Naive thymus-derived CD8-positive, alpha-beta T cell (primary cell): ENCODE measurements at places on chromosomes 1 and 21.

DNA sequence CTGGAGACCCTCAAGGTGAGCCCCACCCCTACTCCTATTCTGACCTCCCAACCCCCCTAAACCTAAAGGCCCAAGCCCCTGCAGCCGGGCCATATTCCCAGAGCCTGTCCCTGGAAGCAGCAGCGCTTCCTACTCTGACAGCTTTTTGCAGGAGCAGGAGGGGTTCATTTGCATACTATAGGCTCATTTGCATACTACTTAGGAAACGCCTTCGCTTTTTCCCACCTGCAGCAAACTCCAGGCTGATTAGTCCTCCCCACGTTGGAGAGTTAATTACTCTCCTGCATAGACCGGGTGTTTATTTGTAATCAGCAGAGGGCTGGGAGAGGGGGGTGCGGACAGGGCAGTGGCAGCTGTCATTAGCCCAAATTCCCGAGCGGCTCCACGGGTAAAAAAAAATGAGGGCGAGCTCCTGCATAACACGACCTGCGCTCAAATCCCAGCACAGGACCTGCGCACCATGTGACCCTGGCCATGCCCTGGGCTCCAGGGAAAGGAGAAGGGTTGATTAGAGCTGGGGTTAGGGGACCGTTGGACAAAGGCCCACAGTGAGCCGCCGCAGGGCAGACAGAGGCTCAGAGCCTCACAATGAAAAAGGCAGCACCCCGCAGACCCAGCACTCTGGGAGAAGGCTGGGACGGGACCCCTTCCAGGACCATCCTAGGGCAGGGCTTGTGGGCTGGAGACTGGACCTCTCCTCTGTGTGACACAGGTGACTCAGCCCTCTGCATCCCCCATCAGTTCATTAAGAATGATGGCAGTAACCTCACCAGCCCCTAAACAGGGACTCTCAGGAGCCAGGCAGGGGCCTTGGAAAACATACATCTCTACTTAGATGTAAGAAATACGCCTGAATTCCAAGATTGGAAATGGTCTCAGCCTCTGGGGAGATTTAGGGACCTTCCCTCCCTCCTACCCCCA lies 9.9 kb upstream of the C1QA start:
- H3K27ac ChIP-seq = no peak overlapping the region
- no peak overlapping the region for H3K4me3 ChIP-seq
- no peaks in the 10 kb centered on the region for H3K4me1 ChIP-seq
- no peak for DNase-seq

DNA sequence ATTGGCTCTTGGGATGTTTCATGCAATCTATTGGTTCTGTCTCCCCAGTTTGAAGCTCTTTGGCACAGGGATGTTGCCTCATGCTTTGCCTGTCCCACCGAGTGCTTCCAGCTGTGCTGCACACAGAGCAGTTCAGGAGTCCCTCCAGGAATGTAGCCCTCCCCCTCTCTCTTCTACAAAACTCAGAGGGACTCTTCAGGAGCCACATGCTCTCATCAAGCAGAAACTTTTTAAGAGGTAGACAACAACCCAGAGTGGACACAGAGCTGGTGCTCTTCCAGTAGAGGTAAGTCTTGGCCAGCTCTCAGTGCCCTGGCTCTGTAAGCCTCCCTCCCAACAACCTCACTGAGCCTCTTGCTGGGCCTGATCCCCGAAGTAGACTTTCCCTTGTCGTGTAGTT lies 11.6 kb upstream of the ZNF697 start:
- H3K27me3 ChIP-seq = peaks cover 33% of the 10 kb centered on the region
- no peak overlapping the region for H3K27ac ChIP-seq
- no peak for DNase-seq
- no peaks in the 10 kb centered on the region for H3K4me1 ChIP-seq

- peaks cover 4% of the 10 kb centered on the region for H3K36me3 ChIP-seq
- H3K27ac ChIP-seq = no peak overlapping the region
- H3K4me3 ChIP-seq = no peak overlapping the region
- H3K27me3 ChIP-seq = peaks cover 5% of the 10 kb centered on the region
Measured at GRCh38 chr1:234288946-234289345, 84.3 kb upstream of the COA6 start.

DNA sequence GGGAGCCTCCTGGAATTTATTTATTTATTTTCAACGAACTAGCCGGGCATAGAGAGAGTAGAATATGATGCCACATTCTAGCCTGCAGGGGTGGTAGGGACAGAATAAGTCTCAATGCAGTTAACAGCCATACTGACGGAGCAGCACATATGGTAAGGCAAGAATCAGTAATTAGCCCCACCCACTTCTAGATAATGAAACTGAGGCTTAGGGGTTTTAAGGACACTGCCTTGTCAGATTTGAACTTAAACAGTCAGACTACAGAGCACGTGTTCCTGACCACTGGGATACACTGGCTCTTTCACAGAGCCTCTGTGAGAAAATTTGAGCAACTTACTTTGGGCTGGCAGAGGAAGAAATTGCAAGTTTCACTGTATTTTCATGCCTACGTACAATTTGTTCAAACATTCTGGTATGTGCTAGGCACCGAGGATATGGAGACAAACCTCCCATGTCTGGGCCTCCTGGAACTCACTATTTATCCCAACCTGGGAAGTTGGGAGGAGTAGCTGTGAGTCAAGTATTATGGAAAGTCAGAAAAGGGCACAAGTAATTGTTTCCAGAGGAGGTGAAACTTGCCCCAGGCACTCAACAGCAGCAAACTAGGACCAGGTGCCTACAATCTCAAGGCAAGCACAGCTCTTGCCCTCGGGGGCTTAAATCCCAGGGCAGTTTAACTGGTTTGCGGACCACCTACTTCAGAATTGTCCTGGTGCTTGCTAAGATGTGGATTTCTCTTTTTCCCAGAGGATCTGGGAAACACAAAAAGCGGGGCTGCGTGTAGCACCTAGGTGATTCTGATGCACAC lies 1.6 kb upstream of the CLIC4 start:
- no peaks in the 10 kb centered on the region for H3K27me3 ChIP-seq
- no peak for DNase-seq
- peak overlapping the region; percentile 15 for H3K4me3 ChIP-seq

DNA sequence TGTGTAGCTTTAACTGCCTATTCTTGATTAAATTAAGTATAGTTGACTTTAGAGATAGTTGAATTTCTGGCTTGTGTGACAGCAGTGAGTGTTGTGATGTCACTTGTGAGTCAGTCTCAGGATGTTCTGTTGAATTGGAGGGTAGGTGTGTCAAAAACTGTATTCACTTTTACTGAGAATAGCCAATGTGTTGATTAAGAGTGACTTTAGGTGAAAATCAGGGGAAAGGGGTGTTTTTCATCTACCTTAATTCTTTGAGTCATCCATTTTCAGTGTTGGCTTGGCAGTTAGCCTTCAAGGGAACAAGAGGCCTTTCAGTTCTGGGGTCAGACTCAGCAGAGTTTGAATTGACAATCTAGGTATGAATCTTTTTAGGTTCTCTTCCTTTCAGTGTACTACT lies 75.9 kb downstream of the CDC14A start:
- H3K4me1 ChIP-seq = peaks cover 57% of the 10 kb centered on the region
- no peak overlapping the region for H3K4me3 ChIP-seq
- DNase-seq = no peak
- H3K27me3 ChIP-seq = no peaks in the 10 kb centered on the region
- peaks cover 43% of the 10 kb centered on the region for H3K36me3 ChIP-seq
- H3K27ac ChIP-seq = peak overlapping the region; percentile 72

DNA sequence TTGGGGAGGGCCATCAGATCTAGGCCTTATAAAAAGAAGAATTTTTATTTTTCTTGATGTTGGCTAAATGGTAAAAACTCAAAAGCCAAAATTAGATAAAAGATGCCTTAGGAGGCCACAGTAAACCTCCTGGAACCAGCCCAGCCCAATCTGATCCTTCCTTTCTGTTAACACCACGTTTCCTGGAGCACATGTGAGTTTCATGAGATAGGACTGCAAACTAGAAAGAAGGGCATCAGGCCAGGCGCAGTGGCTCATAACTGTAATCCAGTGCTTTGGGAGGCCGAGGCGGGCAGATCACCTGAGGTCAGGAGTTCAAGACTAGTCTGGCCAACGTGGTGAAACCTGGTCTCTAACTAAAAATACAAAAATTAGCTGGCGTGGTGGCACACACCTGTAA lies 6.7 kb downstream of the HSF2BP start:
- H3K27ac ChIP-seq = no peak overlapping the region
- DNase-seq = no peak
- H3K36me3 ChIP-seq = no peaks in the 10 kb centered on the region

DNA sequence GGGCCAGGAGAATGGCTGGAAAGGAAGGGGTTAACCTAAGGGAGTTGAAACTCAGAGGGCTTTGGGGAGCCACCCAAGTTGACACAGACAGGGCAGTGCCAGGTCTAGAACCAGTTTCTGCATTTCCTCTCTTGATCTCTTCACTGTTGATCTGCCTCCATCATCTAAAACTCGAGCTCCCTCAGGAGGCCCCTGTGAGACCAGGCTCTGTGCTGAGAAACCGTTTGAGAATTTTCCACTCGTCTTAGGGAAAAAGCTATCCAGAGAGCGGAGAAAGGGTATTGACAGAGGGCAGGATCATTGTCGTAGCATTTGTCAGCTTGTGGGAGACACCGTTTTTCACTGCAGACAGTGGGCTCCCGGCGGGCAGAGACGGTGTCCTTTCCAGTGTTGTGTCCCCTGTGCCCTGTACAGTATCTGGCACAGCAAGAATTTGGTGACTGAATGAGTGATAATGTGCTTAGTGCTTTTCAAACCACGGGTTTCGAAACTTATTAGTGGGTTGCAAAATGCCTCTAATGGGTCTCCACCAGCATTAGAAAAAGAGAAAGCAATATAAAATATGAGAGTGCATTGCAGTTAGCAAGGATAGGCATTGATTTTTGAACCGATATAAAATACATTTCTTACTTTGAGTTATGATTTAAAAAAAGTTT lies 31.1 kb downstream of the PROK1 start:
- peaks cover 4% of the 10 kb centered on the region for H3K4me1 ChIP-seq
- H3K36me3 ChIP-seq = no peaks in the 10 kb centered on the region
- H3K27ac ChIP-seq = no peak overlapping the region
- no peak overlapping the region for H3K4me3 ChIP-seq

DNA sequence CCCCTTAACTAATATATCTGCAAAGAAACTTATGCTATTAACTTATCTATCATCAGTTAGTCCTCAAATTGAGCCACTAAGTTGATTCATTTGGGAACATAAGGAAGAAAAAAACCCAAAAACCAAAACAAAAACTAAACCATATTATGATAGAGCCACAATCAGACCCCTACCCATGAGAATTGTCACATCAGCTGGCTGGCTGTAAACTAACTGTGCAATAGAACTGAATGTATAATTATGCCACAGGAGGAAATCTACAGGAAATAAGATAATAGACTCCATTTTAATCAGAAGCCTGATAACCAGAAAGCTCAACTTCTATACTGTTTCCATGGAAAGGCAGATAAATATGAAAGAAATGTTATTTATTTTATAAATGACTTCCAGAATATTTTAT lies 110.0 kb downstream of the RGL1 start:
- H3K4me3 ChIP-seq = no peak overlapping the region
- H3K27ac ChIP-seq = no peak overlapping the region
- peaks cover 32% of the 10 kb centered on the region for H3K4me1 ChIP-seq
- H3K36me3 ChIP-seq = no peaks in the 10 kb centered on the region
- DNase-seq = no peak

DNA sequence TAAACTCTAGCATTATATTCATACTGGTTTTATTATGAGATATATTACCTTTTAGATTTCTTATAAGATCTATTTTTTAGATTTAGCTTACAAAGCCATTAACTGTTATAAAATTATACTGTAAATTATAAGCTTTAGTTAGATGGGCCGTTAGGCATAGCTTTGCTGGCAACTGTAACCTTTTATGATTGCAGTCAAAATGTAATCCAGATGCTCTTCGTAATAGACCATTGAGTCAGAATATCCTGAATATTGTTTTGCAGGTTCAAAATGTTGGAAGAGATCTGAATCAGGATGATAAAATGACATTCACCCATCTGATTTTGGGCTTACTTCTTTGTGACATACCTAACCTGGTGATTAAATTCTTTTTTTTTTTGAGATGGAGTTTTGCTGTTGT lies 20.9 kb downstream of the ITSN1 start:
- DNase-seq = no peak
- no peaks in the 10 kb centered on the region for H3K27me3 ChIP-seq
- H3K36me3 ChIP-seq = no peaks in the 10 kb centered on the region
- no peak overlapping the region for H3K4me3 ChIP-seq

GRCh38 chr1:6600410-6601048 lies 2.1 kb downstream of the KLHL21 start:
- H3K36me3 ChIP-seq = no peaks in the 10 kb centered on the region
- H3K4me3 ChIP-seq = peak overlapping the region; percentile 96
- no peaks in the 10 kb centered on the region for H3K27me3 ChIP-seq

DNA sequence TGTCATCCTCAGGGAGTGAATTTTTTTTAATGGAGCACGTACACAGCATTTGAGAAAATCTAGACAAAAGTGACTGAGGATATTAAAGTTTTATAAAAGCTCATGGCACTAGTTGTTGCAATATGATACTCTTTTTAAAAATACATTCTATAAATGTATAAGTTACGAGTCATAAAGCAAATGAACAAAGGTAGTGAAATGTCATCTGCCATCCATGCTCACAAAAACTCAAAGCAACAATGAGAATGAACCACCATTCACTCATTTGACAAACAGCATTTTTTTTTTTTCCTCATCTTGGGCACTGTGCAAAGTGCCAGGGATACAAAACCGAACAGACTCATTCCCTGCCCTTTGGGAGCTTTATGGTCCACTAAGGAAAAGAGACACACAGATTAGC lies 38.7 kb downstream of the GPR137B start:
- no peaks in the 10 kb centered on the region for H3K27me3 ChIP-seq
- H3K27ac ChIP-seq = no peak overlapping the region
- peaks cover 27% of the 10 kb centered on the region for H3K36me3 ChIP-seq
- peaks cover 3% of the 10 kb centered on the region for H3K4me1 ChIP-seq
- DNase-seq = no peak

DNA sequence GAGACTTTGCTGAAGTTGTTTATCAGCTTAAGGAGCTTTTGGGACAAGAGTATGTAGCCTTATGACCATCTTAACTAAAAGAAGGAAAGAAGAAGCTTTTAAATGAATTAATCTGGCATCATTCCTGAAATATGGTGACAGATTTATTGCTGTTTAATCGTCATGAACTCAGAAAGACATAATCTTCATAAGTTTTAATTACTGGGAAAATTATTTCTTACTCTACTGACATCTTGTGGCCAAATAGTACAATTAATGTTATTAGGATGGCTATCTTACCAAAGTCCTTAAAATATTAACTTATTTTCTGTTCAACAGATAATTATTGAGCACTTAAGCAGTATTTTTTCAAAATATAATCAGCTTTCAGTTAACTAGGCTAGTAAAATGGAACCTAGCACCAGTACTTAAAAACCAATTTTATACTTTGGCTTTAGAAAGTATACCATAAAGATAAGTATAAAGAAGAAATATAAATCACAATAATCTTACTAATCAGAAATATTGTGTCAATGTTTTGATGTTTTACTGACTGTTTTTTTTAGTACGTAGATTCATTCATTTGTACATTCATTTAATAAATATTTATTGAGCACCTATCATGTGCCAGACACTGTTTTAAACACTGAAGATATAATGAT lies 34.7 kb upstream of the GPR25 start:
- H3K27ac ChIP-seq = no peak overlapping the region
- no peak overlapping the region for H3K4me3 ChIP-seq
- H3K27me3 ChIP-seq = no peaks in the 10 kb centered on the region
- DNase-seq = no peak
- peaks cover 4% of the 10 kb centered on the region for H3K36me3 ChIP-seq

GRCh38 chr1:788835-789234 lies 102.4 kb upstream of the OR4F16 start:
- no peak for DNase-seq
- H3K4me3 ChIP-seq = no peak overlapping the region
- H3K4me1 ChIP-seq = no peaks in the 10 kb centered on the region

GRCh38 chr1:21927533-21928237 lies 9.4 kb downstream of the HSPG2 start:
- H3K36me3 ChIP-seq = no peaks in the 10 kb centered on the region
- H3K4me1 ChIP-seq = no peaks in the 10 kb centered on the region
- DNase-seq = no peak
- no peak overlapping the region for H3K27ac ChIP-seq
